ENCODE measurements at places on chromosomes 12 and 14.

DNA sequence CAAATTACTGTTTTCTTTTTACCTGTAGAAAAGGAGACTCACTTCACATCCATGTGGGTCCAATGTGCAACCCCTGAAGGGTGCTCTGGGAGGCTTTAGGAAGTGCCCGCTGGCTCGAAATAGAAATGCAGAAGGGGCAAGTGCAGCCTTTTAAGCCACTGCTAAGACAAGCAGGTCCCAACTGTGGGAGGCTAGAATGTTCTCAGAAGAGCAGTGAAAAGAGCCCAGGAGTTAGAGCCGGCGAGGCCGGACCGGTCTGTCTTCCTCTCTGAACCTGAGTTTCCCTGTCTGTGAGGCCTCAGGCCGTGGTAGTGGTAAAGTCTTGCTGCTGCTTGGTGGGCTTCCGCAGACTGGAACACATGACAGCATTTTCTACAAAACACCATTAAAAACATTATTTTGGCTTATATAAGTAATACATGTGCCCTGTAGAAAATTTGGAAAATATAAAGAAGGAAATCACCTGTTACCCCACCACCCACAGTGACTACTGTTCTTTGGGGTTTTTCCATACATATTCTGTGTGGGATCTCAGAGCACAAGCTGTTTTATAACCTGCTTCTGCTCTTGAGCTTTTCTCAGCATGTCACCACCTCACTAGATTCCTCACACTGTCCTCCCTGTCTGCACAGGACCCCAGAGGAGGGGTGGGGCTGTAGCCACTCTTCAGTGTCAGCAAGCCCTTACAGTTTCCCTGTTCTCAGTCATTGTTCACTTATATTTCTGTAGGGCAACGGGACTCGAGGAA is 6.0 kb downstream of the CKB start:
- peak; percentile 55 for DNase-seq

DNA sequence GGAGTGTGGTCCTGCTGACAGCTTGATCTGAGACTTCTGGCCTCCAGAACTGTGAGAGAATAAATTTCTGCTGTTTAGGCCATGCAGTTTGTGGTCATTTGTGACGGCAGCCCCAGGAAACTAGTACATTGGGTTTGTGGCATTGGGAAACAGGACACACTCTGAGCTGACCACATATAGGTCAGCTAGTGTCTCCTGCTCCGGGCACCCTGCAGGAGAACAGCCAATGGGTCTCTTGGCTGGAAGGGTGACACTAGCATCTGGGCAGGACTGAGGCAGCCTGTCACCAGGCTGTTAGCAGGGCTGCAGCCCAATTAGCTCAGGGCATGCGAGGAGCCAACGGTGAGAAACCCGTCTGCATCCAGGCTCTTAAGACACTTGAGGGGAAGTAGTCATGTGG is 83.2 kb downstream of the PITPNM2 start:
- DNase-seq: no peak

GRCh38 chr14:50798048-50798421 is 32.9 kb downstream of the NIN start:
- no peak for DNase-seq

- DNase-seq: no peak
Observed at GRCh38 chr14:81385419-81385818, 14.7 kb downstream of the STON2 start.

- no peak for DNase-seq
Observed at GRCh38 chr14:76550534-76550933, 174.6 kb downstream of the ESRRB start.

DNA sequence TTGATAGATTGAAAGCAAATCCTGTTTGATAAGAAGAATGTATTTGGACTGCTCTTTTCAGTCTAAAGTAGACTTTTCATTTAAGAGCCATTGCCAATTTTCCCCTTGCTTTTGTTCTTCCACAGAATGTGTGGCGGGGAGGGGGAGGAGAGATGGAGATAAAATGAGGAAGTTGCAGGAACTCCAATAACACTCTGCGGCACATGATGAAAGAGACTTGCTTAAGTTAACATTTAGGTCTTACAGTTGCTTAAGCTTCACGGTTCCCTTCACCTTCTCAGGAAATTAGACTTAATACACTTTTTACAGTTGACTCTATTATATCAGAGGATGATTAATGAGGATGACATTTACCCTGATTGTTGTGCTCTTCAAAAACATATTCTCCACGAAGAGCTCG is 537.3 kb downstream of the TMTC2 start:
- DNase-seq: no peak

DNA sequence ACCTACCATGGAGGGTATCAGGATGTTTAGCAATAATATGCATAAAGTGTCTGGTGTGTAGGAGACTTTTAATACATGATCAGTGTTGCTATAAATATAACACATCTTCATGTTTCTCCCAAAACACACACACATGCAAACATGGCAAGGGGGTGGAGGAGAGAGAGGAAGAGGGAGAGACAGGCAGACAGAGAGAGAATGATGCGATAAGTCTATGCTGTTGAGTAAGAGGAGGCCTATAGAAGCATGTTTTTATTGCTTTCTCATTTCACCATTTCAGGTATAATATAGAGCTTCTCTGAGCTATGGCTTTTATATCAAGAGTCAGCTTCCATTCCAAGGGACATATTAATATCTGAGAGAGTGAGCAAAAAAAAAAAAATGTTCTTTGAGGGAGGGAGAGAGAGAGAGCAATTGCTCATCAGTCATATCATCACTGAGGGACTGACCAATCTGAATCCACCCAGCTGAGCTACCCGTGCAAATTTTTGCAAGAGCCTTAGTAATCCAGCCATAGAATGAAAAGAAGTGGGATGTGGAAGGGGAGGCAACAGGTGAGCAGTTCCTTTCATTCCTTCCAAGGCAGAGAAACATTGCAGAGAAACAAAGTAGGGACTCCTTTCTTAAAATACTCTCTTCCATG is 54.8 kb upstream of the RASSF8 start:
- no peak for DNase-seq

DNA sequence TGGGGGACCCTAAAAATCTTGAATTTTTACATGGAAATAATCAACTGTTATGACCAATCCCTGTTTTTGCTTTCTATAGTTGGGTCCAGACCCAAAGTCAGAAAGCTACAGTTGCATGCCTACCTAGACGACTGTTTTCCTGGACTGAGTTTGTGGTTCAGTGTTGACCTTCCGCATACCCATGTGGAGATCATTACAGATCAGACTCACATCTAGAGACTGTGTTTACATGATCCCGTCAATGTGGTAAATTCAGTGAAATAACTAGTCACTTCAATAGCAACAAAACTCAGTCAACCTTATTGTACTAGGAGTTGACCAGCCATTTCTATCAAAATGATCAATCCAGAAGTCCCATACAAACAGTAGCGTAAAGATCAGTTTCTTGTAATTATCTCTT is 257.6 kb downstream of the EGLN3 start:
- DNase-seq: no peak

DNA sequence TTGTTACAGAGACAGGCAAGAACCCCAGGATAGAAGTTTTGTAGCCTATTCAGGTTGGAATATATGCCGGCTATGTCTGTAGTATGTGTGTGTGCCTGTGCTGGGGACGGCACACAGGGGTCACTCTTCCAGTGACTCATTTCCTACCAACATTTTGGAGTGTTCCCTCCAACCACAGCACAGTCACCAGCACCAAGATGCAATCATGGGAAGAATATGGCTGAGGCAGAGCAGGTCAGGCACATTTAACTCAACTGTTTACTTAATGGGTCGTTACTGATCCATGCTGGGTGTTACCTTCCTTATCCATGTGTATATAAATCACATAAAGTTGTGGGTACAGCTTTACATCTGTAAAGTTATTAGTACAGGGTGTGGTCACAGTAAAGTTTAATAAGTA is 178.3 kb downstream of the PRKD1 start:
- DNase-seq: no peak

GRCh38 chr12:106744600-106744999 is 29.9 kb upstream of the RIC8B start:
- DNase-seq: no peak

GRCh38 chr12:94616203-94616729 is 34.1 kb downstream of the TMCC3 start:
- DNase-seq: no peak

DNA sequence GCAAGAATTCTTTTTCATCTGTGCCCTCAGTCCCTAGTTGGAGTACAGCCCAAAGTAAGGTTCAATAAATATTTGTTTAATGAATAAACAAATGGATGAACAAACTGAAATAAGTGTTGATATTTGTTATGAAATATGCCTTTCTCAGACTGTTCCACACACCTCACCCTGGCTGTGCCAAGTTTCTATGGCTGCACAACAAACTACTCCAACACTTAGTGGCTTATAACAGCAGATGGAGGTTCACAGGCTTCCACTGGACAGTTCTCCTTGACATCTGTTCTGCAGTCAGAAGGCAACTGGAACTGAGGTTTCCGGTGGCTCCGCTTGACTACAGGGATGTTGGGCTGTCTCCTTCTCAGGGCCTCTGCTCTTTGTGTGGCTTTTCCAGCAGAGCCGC is 197.1 kb downstream of the RGS6 start:
- no peak for DNase-seq

GRCh38 chr12:112353393-112353792 is 28.8 kb downstream of the HECTD4 start:
- DNase-seq: no peak

DNA sequence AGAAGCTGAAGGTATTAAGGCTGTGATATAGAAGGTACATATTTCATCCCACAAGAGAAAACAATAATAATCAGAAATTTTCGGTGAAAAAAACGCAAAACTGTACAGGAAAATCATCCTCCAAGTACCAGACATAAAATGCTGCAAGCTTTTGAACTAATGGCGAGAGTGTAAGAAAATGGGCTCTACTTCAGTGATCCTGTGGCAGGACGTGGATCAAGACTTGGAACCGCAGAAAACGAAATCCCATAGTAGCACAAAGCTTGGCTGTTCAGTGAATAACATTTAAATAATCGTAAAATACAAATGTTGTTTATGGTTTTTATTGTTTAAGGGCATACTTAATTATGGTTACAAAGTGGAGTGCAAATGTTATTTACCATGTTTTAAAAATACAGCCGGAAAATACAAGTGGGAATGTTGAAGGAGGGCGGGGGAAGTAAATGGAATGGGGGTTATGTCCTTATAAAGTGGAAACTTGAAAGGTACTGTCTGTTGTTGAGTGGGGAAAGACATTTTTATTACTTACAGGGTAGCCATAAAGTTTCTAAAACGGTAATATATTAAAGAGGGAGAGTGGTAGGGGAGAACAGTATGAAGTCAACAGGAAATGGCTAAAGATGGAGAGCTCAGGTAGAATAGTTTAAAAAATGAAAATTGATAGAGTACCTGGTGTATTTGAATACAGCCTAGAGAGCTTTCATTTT is 1.1 kb downstream of the SMIM10L1 start:
- no peak for DNase-seq

- peak; percentile 86 for DNase-seq
Observed at GRCh38 chr12:132600048-132601032, 10.0 kb downstream of the LRCOL1 start.

- no peak for DNase-seq
Observed at GRCh38 chr12:6667559-6668210, 4.8 kb upstream of the ING4 start.

- DNase-seq: no peak
Observed at GRCh38 chr14:91344096-91344495, 73.5 kb downstream of the CCDC88C start.
